Panc1 (cell line): ENCODE measurements at places on chromosomes 4 and X. TPM values are rescaled to one million over a fixed set of nuclear protein-coding genes. Genes with fewer than 3 reads are reported as not detected.

The ERCC6L gene
- 17.3 TPM for total RNA-seq

The UGT2A3 gene
- 0.05 TPM for total RNA-seq

The GRID2 gene
- total RNA-seq, result 0.08 TPM

The MAGED4B gene
- total RNA-seq, result 2.6 TPM

The MAP7D2 gene
- total RNA-seq, result 7.6 TPM

The YIPF7 gene
- total RNA-seq, result not detected

The HTR2C gene
- not detected for total RNA-seq

The MAGEA10 gene
- not detected for total RNA-seq

The HSFX4 gene
- total RNA-seq, result not detected

The LGI2 gene
- not detected for total RNA-seq

The NHSL2 gene
- 0.36 TPM for total RNA-seq

The EMCN gene
- total RNA-seq, result not detected

The SPON2 gene
- 1.8 TPM for total RNA-seq

The RPL10 gene
- total RNA-seq, result 2,466 TPM
